ENCODE measurements at places on chromosomes 6 and 20.

- no peak for DNase-seq
Measured at GRCh38 chr6:120700001-120700400, 634.3 kb downstream of the TBC1D32 start.

DNA sequence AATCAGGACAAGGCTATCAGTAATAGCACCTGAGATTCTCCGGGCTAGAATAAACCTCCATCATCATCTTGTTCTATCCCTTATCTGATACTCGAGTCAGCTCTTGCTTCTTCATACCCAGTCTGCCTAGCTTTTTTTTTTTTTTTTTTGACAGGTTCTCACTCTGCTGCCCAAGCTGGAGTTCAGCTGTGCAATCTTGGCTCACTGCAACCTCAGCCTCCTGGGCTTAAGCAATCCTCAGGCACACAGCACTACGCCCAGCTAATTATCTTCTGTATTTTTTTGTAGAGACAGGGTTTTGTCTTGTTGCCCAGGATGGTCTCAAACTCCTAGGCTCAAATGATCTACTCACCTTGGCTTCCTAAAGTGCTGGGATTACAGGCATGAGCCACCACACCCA lies 19.5 kb downstream of the SRSF6 start:
- no peak for DNase-seq

DNA sequence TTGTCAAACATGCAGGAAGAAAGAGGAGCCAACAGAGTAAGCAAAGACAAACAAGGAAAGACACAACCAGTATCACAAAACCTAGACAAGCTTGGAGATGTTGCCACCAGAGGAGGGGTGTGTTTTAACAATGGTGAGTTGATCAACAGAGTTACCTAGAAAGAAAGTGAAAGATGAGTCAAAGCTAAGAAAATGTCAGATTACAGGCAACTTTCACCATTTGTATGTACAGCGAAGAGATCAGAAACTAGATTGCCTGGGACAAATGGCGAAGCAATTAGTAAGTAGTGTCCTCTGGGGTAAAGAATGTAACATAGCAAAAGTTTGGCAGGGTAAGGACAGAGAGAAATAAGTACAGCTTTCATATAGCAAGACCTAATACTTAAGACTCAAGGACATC lies 51.6 kb upstream of the POU3F2 start:
- no peak for DNase-seq

GRCh38 chr6:3394671-3395070 lies 62.2 kb downstream of the SLC22A23 start:
- DNase-seq = no peak

- DNase-seq = no peak
Measured at GRCh38 chr6:27213544-27214125, 33.9 kb upstream of the PRSS16 start.

- DNase-seq = no peak
Measured at GRCh38 chr6:122553697-122554096, 56.5 kb upstream of the PKIB start.

DNA sequence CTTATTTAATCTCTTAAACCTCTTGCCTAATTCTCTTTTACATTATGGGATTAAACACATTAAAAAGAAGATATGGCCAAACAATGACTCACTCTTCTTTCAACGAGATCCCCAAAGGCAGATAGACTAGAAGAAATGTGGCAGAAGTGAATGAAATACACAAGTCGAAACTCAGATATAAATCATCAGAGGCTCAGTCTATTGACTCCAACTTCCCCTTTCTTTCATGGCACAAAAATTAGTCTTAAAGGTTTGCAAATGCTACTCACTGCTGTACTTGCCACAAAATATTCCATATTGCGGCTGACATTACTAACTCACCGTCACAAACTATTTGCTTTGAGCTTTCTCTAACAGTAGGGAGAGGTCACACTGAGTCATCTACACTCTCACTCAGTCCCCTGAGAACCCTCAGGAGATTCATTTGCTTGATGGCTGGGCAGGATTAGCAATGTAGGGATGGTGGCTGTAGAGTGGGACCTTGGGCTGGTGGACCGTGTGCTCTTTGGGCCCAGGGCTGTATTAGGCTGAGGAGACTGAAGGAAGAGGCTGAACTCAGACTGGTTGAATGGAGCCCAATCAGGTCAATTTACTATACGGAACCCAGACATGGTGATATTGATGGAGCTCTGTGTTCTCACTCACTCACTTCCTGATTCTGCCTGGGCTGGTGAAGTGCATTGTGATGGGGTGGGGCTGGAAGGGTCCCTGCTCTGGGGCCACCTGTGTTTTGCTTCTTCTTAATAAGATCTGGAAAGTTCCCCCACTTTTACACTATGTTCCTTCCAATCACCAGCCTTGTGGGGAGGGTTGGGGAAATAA lies 42.8 kb upstream of the UBR2 start:
- DNase-seq = peak; percentile 42
